BJ (cell line): ENCODE measurements at places on chromosomes 2 and 18. TPM values are rescaled to one million over a fixed set of nuclear protein-coding genes. Genes with fewer than 3 reads are reported as not detected.
A peak's percentile ranks its signal among the peaks of the same experiment; 100 is the strongest.

DNA sequence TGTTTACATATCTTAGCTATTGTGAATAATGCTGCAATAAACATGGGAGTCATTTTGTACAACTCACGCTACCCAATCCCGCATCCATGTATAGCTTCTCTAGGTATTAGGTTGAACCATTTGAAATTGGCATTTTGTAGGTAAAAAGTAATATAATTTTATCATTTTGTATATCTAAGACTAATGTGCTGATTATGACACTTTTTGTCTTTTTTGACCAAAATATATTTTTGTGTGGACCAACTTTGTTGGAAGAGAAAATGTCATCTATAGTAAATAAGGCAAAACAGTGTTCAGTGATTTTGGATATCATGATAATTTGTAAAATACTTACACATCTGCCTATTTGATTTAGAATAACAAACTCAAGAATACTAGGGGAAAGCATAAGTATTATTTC lies 150.7 kb downstream of the MAP2 start:
- DNase-seq, result no peak

- DNase-seq, result peak; percentile 59
Measured at GRCh38 chr2:12856934-12857601, 140.3 kb downstream of the TRIB2 start.

GRCh38 chr2:181393472-181393871 lies 63.7 kb upstream of the ITGA4 start:
- peak; percentile 44 for DNase-seq

DNA sequence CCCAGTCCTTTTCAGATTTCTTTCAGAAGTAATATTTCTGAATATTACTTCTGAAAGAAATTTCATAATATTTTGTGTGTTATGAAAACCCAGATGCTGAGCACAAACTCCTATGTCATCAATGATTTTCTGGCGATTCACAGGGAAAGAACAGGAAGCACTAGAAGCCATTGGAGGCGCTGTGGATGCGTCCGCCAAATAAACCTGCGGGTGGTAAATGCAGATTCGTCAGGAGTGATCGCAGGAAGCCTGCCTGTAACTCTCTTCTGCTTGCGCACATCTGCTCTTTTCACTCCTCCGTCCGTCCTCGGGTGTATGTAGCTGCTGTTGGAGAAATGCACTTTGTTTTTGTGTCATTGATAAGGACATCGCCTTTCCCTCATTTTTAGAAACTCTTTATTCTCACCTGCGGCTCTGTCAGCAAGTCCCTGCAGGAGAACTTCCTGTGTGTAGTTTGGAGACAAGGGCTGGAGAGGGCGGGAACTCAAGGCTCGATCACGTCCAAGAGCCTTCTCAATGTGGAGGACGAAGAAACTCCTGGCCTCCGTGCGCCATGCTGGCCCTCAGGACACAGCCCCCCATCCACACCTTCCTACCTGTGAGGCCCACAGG lies 483.8 kb downstream of the GALR1 start:
- DNase-seq, result no peak

GRCh38 chr2:60675301-60675700 lies 80.8 kb upstream of the PAPOLG start:
- DNase-seq, result no peak

DNA sequence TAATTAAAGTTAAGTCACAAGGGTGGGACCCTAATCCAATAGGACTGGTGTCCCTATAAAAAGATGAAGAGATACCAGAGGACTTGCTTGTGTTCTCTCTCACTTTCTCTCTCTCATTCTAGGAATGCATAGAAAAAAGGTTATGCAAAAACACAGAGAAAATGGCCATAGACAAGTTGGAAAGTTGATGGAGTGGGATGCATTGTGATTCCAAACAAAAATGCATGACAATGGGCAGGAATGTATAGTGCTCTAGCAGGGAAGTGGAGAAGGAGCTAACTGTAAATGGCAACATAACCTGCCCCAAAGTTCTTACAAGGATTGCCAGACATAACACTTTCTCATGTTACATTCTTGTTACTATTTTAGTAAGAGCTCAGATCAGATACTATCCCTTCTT lies 301.6 kb upstream of the LRATD1 start:
- no peak for DNase-seq

DNA sequence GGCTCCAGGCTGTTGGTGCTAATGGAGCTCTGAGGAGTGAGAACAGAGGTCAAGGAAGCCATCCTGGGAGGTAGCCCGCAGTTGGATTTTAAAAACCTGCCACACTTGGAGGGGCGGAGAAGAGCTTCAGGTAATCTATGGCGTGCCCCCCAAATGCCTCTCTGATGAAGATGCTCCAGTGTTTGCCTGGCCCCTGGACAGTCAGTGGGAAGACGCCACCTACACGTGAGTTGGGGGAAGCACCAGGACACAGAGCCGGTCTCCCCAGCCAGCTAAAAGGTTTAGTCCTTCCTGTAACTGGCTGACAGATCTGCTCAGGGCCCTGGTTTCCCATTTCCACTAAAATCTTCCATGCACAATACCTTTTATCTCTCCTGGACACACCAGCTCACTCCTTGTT lies 225.0 kb downstream of the TTC32 start:
- DNase-seq, result no peak

- no peak for DNase-seq
Measured at GRCh38 chr2:8518979-8519668, 162.7 kb upstream of the ID2 start.

- DNase-seq, result no peak
Measured at GRCh38 chr2:155310589-155310988, 612.1 kb downstream of the KCNJ3 start.

GRCh38 chr2:226631187-226631586 lies 168.4 kb downstream of the IRS1 start:
- DNase-seq, result no peak

DNA sequence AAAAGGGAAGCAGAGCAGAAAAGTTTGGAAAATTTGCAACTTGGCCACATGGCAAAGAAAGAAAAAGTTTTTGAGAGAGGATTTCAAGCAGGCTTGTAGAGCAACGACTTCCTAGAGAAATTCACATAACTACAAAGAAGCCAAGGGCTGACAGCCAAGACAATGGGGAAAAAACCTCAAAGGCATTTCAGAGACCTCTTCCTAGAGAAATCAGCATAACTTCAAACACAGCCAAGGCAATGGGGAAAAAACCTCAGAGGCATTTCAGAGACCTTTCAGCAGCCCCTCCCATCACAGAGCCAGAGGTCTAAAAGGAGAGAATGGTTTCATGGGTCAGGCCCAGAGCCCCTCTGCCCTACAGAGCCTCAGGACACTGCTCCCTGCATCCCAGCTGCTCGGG lies 7.2 kb downstream of the ADI1 start:
- no peak for DNase-seq

DNA sequence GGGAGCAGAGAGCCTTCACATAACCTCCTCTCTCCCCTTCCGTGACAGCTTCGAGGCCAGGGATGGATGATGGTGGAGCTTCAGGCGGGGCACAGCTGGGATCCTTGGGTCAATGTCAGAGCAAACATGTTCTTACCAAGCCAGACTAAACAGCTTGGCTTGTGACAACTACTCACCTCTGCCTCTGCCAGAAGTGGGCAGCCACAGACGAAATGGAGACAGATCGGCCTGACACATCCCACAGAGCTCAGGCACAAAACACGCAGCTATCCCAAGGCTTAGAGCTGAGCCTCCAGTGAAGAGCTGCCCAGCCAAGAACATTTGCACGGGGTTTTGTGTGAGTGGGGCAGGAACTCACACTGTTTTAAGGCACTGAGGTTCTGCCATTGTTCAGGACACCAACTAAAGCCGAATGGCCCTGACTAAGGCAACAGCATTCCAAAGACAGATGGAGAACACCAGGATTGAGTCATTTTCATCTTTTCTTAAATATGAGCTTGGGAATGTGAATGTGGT lies 12.8 kb downstream of the PXDN start:
- no peak for DNase-seq

DNA sequence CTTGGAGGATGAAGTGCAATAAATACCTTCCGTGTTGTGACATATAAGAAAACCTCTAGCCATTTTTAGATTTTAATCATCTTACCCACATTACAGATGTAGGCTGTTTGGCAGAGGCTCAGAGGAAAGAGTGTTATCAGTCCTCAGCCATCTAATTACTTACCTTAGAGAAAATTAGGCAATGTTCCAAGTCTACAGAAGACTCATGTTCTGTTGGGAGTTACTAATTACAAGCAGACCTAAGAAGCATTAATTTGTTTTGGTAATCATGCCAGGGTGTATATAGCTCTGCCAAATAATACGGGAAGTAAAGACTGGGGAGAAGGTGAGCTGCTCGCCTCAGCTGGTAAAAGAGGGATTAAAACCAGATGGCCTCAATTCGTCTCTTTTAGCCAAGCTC lies 125.8 kb upstream of the PGAP1 start:
- DNase-seq, result no peak

GRCh38 chr2:112493858-112494648 lies 12.1 kb downstream of the TTL start:
- DNase-seq, result peak; percentile 23

Gene MYCN
- polyA plus RNA-seq, result not detected in 2 replicates

Gene FOXI3
- polyA plus RNA-seq, result not detected in 2 replicates

Gene HOXD9
- polyA plus RNA-seq, result 1.7 and 1.8 TPM in 2 replicates

Gene PRSS56
- polyA plus RNA-seq, result not detected in 2 replicates

Gene SP110
- polyA plus RNA-seq, result 5.4 and 6.6 TPM in 2 replicates

Gene RAMP1
- 5.7 and 10.8 TPM in 2 replicates for polyA plus RNA-seq

Gene UBR3
- 7.5 and 16.2 TPM in 2 replicates for polyA plus RNA-seq

Gene B3GNT7
- polyA plus RNA-seq, result 0.06 and 0.15 TPM in 2 replicates

Gene LAMA1
- polyA plus RNA-seq, result 3.2 and 3.4 TPM in 2 replicates
